GM19239 (cell line): ENCODE measurements at places on chromosomes 4 and X.

DNA sequence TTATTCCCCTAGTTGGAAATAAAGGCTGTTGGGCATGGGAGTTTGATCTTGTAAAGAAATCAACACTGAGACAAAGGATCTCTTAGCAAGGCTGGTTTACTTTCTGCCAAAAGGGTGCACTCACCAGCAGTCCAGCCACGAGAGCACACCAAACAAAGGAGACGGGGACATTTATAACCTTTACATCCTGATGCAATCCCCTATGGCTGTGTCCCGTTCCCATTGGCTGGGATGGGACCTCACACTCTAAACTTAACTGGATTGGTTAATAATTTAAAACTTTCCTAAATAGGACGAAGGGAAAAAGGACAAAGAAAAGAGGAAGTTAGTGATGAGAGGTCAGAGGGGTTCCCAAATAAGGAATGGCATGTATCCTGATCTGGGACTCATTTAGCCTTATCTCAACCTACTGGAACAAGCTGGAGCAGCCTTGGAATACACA, 17.9 kb downstream of the METAP1 start:
- no peak for DNase-seq

DNA sequence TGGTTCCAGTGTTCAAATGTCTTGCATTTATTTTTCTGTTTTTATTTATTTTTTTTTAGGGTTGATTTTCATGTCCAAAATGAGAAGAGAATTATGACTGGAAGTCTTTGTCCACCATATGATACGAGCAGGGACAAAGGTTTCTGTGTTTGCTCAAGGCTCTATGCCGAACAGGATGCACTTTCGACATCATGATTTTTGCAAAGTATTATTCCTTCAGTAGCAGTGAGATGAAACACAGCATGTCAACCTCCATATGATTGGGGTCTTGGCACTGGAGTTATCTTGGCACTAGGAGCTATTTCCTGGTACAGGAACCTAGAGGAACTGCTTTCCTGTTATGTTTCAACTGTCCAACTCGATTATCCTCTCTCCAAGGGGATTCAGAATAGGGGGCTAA, 72.6 kb downstream of the UCHL1 start:
- DNase-seq: no peak

DNA sequence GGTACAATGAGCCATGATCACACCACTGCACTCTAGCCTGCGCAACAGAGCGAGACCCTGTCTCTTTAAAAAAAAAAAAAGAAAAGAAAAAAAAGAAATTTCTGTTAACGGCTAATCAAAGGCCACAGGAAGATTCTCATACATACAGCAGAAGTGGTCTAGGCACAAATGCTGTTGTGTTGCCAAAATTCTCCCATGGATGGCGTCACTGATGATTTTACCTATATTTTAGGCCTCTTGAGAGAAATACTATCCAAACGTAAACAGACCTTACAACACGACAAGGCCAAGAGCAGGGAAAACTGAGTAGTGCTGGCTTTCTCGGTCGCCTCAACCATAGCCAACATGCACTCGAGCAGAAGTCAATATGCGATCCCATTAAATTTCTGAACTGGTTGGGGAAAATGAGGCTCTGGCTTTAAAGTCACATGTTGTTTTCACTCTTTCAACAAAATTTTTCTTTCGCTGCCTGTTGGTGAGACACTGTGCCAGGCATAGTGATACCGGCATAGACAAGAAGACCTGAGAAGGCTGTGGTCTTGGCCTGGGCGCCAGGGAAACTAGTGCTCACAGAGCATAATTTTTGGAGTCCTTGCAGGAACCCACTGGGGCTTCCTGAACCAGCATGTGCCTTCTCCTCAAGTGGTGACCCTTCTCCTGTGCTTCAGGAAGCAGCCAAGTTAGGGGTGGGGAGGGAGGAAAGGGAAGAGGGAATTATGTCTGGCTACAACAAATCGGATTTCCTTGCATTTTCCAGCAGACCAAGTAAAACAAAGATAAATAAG, 20.6 kb downstream of the SH3KBP1 start:
- DNase-seq: no peak

DNA sequence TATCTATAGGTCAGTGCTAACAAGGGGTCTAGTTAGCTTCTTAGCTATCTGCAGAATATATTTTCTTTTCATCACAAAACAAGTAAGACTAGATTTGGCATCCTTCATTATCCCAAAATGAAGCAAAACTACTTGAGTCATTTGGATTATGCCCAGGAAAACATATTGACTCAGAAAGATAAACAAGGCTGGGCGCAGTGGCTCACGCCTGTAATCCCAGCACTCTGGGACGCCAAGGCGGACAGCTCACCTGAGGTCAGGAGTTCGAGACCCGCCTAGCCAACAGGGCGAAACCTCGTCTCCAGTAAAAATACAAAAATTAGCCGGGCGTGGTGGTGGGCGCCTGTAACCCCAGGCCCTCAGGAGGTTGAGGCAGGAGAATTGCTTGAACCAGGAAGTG, 18.0 kb upstream of the MND1 start:
- DNase-seq: no peak

- DNase-seq: no peak
These were observed 241.0 kb upstream of the ANKRD50 start for GRCh38 chr4:124953486-124953885.

- no peak for DNase-seq
These were observed 21.4 kb upstream of the FGFR3 start for GRCh38 chr4:1771555-1772305.

DNA sequence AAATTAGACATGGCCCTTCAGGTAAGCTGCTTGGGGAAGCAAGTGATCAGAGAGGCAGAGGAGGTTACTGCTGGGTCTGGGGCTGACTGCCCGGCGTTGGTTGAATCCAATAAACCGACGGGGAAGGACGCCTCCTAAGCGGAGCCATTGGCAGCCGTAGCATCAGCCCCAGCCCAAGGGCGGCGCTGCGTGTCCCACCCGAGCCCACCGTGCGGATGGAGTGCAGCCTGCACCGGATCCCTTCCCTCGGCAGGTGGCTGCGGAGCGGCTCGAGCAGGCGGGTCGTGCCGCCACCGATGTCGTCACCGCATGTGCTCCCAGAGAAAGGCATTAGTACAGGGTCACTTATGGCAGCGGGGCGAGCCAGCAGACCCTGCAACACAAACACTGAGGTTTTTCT, 82.1 kb downstream of the ALPK1 start:
- no peak for DNase-seq

DNA sequence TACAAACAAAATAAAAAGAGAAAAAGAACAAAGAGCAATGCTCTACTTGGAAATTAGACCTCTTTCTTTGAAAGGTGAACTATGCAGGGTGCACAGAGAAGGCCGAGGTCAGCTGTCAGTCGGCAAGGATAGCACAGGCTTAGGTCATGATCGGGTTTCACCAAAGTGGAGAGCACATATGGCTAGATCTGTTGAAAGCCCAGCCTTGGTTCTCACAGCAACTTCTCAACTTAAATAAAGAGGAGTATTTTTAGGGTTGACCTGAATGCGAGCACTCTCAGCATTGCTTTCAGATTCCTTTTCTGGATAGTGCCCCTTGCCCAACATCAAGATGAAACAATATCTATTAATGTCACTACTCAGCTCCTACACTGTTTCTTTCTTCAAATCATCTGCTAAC, 122.9 kb upstream of the GPC4 start:
- DNase-seq: no peak

GRCh38 chrX:87517571-87518141, at the start of gene KLHL4:
Gene KLHL4 (plus strand): TSS chrX:87517802. CDS start chrX:87517894, 92 bp downstream.
- DNase-seq: no peak

- DNase-seq: no peak
These were observed 88.2 kb downstream of the AWAT2 start for GRCh38 chrX:69961365-69962072.

DNA sequence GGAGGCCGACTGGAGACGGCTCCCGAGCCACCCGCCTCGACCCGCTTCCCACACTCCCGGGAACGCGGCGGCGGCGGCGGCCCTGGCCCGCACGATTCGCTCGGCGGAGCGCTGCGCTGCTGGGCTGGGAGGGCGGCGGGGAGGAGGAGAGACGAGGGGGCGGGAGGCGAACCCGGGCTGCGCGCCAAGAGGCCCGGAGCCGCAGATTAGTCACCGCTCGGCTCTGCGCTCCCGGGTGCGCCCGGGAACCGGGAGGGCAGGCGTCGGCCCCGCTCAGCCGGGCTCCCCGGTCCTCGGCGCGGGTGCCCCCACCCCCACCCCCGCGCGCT, 11.2 kb upstream of the BCOR start:
- DNase-seq: no peak

- DNase-seq: no peak
These were observed 15.1 kb downstream of the TEC start for GRCh38 chr4:48254381-48255071.

DNA sequence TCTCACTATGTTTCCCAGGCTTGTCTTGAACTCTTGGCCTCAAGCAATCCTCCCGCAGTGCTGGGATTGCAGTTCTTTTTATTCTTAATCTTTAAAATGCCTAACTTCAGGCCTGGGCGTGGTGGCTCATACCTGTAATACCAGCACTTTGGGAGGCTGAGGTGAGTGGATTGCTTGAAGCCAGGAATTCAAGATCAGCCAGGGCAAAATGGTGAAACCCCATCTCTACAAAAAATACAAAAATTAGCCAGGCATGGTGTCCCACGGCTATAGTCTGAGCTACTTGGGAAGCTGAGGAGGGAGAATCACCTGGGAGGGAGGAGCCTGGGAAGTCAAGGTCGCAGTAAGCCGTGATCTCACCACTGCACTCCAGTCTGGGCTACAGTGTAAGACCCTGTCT, 45.9 kb downstream of the PLS3 start:
- DNase-seq: no peak
